ENCODE measurements at places on chromosomes 1 and 21.

DNA sequence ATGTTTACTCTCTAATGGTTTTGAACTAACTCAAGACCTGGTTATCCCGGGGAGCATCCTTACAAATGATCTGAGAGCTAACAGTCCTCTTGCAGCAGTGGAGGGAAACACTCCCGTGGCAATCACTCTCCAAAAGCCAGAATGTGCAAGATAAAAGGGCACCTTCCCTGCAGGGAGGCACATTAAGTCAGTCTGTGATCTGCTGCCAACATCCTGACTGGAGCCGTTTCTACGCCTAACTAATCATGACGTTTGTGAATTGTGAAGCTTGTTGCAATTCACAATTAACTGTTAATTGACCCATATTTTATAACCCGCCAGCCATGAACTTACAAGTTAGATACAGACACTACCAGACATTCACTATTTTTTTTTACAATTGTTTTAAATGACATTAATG, 52.1 kb upstream of the LGALS8 start:
- no peak for DNase-seq

DNA sequence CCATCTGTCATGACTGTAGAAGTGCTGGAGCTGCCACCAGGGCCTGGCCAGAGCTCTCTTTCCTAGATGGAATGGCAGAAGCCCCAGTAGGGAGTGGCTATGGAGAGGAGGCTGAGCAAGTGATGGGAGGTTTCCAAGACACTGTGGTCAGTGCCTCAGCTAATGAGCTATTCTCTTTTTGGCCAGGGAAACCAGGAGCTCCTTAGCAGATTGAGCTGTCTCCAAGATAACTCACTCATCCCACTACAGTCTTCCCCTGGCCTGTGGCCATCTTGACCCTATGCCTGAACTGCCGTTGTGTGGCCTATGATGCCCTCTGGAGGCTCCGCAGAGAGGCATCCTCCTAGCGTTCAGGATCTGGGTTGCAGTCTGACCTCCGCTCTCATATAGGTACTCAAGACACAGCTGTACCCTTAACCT, 60.5 kb downstream of the ERI3 start:
- no peak for DNase-seq

- no peak for DNase-seq
These were observed 146.0 kb upstream of the KIAA0040 start for GRCh38 chr1:175338387-175339135.

DNA sequence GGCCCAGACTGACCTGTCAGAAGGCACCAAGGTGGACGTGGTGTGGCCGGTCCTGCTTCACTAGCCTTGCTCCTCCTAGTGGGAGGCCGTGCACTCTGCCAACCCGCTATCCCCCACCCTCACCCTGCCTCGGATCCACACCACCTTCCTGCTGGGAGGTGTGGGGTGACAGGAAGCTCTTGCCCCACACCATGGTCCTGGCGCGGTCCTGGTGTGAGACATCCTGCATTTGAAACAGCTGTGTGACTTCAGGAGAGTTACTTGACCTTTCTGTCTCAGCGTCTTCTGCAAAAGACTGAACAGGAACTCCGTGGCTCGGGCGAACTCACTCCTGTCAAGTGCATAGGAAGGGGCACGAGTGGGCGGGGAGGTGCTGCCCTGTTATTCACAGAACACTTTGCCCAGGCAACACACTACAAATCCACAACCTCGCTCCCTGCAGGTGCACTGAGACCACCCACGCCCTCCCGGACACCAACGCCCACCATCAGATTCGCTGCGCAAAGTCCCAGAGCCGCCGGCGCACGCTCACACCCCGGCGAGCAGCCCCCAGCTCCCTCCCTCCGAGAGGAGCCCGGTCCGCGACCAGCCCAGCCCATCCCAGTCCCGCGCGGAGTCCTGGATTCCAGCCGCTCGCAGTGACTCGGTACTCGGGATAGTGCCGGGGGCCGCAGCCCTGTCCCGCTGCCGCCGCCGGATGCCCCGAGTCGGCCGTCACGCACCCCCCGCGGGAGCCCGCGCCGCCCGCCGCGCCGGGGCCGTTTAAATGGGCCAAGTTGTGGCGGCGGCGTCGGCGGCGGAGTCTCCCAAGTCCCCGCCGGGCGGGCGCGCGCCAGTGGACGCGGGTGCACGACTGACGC, at the start of gene SAMD11:
SAMD11 (plus strand) TSS at position 793 of the 860 bp plus-strand sequence. CDS start 509 bp downstream, outside the sequence.
- peak; percentile 53 for DNase-seq

DNA sequence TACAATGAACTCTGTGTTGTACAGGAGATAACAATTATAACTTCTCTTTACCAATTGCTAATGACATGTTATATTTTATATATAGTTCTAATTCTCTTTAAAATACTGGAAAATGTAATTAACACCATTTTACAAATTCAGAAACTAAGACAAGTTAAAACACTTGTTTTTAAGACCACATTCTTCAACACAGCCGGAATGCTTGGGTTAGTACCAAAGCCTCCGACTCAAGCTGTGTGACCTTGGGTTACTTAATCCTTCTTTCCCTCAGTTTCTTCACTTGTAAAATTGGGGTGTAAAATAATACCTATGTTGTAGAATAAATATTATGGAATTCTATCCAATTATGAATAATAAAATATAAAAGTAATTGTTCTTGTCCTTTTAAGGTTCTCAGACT, 378.7 kb downstream of the USH2A start:
- DNase-seq, result no peak

- no peak for DNase-seq
These were observed 341.3 kb downstream of the USP25 start for GRCh38 chr21:16071092-16071491.

DNA sequence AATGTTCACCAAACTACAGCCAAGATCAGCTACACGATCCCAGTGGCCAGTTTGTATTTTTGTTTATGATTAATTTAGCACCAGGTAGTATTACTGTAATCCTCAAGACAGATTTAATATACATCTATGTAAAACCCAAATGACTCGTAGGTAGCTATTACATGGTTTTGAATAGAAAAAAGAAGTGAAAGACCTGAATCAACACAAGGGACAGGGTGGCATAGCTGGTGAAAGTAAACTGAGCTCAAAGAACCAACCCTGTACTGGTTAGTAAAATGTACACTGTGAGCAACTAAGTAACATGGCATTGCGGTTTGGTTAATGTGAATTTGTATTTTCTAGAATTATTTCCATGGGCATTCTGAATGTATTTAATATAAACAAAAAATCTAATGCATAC, 8.8 kb downstream of the GPATCH2 start:
- no peak for DNase-seq

GRCh38 chr1:199064971-199065370, 426.1 kb downstream of the PTPRC start:
- no peak for DNase-seq

DNA sequence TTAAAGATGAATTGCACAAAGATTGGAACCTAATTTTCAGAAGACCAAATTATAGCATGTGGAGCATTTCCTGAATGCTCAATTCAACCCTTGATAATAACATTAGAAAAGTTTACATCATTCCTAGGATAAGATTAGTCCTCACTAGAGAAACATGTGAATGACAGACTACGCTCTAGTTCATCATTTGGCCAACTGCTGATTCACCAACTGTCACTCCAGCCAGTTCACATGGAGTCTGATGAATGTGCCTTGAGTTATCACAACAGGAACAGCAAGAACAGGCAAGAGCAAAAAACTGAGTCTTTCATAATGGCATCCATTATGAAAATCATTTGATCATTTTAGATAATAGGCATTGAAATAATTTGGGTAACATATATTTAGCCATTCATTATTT, 415.9 kb downstream of the PTPRC start:
- no peak for DNase-seq

DNA sequence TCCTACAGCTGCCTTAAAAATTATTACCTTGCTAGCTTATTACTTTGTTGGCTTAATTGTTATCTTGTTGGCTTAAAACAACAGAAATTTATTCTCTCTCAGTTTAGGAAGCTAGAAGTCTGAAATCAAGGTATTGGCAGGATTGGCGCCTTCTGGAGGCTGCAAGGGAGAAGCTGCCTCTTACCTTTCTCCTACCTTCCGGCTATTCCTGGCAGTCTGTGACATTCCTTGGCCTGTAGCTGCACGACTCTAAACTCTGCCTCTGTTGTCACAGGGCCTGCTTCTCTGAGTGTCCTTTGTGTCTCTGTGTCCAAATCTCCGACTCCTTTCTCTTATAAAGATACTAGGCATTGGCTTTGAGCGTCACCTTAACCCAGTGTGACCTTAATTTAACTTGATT, 579.9 kb upstream of the B3GALT2 start:
- no peak for DNase-seq

GRCh38 chr1:243924588-243925349, 74.7 kb upstream of the AKT3 start:
- DNase-seq, result no peak

- no peak for DNase-seq
These were observed 1624.0 kb downstream of the AMY1C start for GRCh38 chr1:105373681-105374080.

GRCh38 chr1:185441605-185442004, 124.6 kb upstream of the IVNS1ABP start:
- peak; percentile 51 for DNase-seq

- DNase-seq, result no peak
These were observed 26.4 kb upstream of the IGSF3 start for GRCh38 chr1:116693759-116694480.

DNA sequence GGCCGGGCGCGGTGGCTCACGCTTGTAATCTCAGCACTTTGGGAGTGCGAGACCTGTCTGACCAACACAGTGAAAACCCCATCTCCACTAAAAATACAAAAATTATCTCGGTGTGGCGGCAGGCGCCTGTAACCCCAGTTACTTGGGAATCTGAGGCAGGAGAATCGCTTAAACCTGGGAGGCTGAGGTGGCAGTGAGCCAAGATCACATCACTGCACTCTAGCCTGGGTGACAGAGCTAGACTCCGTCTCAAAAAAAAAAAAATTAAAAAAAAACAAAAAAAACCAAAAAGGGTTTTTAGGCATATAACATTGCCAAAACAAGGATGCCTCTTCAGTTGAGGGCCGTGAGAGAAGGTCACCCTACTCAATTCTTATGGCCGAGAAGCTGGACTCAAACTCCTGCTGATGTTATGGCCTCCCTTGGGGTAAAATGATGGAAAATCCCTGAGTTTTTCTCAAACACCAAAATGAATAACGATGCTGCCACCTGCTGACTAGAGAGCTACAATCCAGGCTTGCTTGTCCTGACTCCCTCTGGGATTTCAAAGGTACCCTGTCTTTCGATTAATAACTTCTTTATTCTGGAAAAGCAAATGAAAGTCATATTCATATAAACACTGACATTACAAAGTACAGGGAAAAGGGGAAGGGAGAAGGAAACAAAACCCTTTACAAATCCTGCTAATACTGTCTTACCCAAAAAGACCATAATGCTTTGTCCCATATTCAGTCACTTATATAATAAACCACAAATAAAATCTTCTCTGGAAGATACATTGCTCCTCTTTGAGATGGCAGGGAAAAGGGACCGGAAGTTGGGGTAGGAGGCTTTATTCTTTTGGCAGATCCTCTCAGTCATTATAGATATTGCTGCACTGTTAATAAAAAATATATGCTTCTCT, 10.7 kb downstream of the RAB42 start:
- DNase-seq, result no peak

- no peak for DNase-seq
These were observed 939 bp upstream of the MFAP2 start for GRCh38 chr1:16981269-16981849.

DNA sequence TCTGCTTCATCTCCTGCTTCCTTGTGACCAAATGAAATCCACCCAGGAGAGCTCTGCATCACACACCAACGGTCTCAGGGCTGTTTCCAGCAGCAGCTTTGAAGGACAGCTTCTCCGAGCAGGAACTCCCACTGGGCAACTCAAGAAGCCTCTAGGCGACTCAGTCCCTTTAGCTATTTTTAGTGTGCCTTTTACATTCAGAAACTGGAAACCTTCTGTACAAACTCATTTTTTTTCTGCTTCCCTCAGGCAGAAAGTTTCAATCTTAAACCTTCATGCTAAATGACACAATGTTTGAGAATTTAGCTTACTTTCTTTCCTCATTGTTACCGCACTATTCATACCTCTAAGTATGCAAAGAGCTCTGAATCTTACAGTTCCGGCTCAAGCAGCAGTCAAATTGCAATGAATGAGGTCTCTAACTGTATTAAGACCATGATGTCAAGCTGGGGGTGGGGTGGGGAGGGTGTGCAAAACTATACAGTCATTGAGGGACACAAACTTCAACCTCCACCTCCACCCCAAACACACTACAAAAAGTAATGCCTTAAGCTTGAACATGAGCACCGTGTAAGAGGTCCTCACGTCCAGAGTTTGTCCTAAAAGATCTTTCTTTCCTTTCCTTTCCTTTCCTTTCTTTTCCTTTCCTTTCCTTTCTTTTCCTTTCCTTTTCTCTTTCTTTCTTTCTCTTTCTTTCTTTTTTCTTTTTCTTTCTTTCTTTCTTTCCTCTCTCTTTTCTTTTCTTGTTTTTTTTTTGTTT, 16.4 kb upstream of the TARBP1 start:
- DNase-seq, result no peak

DNA sequence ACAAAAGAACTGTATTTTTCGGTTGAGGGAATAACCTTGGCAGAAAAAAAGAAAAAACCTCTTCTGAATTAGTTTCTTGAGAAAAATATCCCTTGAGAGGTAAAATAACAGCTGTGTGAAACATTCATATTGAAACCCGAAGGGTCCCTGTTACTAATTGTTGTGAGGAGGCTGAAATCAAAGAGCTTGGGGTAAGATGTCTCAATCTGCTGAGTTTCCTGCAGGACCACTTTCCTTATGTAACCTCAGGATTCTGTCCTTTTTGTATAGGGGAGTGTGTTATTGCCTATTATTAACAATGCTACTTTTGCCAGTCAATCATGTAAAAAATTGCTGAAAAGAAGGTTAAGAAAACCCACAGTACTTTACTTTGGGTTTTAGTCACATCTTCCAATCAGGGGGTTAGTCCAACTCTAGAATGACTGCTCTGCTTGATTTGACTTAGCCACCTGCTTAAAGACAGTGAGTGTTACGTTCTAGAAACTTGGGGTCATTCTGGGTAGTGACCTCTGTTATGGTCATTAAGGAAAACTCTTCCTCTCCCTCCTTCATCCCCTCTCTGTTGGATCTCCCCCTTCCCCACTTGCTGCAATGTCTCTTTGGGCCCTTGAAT, 138.8 kb downstream of the GIPC2 start:
- no peak for DNase-seq

DNA sequence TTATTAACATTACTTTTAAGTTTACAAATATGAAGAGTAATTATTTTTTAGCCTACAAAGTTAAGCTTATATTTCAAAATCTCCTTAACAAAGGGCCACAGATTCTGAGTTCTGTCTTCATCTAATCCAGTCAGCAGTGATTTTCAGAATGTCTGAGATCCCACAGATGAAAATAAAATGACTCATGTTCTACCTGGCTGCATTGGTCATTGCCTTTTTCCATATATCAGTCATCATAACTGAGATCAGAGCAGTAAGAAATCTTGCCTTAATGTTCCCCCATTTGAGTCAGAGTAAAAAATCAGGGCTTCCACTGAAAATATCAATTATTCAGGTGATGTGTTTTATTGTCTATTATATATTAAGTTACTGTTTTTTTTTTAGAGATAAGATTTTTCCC, 416.1 kb downstream of the MRPL39 start:
- no peak for DNase-seq

- DNase-seq, result no peak
These were observed 200.8 kb upstream of the ST6GALNAC5 start for GRCh38 chr1:76666499-76666898.

Measured in NCI-H1048 (cell line).